ENCODE measurements at places on chromosomes 16 and 17. TPM values are rescaled to one million over a fixed set of nuclear protein-coding genes. Genes with fewer than 3 reads are reported as not detected.

KRTAP9-8 gene
- not detected for polyA plus RNA-seq

ATP1B2 gene
- 21.5 TPM for polyA plus RNA-seq

GPR142 gene
- not detected for polyA plus RNA-seq

ALKBH5 gene
- polyA plus RNA-seq: 74.7 TPM

TP53TG3B gene
- polyA plus RNA-seq: not detected

METTL16 gene
- polyA plus RNA-seq: 33.1 TPM

DNA sequence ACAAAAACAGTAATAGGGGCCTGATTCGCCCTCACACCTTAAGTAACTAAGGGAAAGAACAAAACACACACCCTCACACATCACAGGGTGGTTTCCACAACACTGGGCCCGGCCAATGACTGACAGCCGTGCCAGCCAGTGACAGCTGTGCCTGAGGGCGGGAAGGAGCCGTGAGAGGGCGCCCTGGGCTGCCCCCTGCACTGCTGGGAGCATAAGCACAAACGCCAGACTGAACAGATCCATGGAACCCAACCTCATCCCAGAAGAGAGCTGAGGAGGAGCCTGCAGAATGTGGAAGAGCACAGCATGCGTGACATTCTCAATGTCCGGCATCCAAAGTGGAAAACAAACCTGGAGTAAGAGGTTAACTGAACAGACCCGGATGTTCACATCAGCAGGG lies 16.0 kb downstream of the CSNK1D start:
- no peak for DNase-seq

GRCh38 chr17:31533546-31534155 lies 142.2 kb downstream of the RAB11FIP4 start:
- no peak for DNase-seq

- DNase-seq: no peak
Measured at GRCh38 chr16:203246-203645, 23.0 kb downstream of the HBQ1 start.

DNA sequence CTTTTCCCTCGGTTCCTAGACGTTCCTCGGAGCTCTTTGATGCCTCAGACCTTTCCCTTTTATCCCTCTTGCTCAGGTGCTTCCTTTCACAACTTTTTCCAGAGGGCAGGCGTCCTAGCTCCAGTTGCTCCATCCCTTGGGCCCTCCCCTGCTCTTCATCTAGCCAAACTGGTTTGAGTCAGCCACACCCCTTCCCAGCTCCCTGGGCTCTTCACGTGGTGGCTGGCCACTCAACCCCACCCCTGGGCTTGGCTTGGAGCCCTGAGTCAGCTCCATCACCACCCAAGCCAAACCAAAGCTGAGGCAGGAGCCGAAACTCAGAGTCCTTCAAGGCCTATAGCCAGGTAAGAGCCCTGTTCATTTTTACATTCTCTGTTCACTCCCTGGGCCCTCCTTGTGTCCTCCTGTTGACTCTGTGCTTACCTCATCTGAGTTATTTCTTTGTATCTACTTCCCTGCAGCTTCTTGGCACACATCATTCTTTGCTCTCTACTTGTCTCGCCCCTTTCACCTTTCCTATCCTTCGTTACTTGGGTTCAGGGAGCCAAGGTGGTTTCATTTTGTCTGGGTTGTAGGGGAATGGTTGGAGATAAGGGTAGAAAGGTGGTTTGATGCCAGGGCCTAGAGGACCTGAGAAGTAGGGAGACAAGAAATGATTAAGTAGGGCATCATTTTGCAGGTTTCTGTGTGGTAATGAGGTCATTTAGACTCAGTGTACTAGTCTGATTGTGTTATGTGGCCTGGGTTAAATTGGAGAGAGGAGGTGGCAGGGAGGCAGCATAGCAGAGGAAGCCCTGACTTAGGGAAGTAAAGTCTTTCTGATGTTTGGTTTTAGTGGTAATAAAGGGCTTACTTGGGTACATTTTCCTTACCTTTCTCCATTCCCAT lies 7.6 kb upstream of the PHKG2 start:
- peak; percentile 30 for DNase-seq

DNA sequence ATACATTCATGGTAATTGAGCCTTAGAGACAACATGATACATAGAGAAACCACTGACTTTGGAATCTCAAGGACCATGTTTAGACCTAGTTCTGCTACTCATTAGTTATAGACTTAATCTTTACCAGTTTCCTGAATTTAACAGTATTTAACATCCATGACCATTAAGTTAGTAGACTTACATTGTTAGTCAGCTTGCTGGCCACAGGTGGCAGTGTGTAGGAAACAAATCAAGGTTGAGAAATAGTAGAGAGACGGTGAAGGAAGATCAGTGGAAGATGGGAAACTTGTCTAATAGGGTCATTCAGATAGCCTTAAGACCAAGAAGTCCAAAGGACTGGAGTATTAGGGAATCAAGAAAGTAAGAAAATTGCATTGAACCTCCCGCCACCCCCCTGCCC lies 31.0 kb downstream of the OMG start:
- DNase-seq: no peak

GRCh38 chr17:76537578-76538280 lies at the start of gene CYGB:
Gene CYGB (minus strand): TSS chr17:76537709. CDS start chr17:76537542, 167 bp downstream.
- DNase-seq: no peak

GRCh38 chr16:50268352-50268751 lies 2.0 kb downstream of the ADCY7 start:
- DNase-seq: no peak

DNA sequence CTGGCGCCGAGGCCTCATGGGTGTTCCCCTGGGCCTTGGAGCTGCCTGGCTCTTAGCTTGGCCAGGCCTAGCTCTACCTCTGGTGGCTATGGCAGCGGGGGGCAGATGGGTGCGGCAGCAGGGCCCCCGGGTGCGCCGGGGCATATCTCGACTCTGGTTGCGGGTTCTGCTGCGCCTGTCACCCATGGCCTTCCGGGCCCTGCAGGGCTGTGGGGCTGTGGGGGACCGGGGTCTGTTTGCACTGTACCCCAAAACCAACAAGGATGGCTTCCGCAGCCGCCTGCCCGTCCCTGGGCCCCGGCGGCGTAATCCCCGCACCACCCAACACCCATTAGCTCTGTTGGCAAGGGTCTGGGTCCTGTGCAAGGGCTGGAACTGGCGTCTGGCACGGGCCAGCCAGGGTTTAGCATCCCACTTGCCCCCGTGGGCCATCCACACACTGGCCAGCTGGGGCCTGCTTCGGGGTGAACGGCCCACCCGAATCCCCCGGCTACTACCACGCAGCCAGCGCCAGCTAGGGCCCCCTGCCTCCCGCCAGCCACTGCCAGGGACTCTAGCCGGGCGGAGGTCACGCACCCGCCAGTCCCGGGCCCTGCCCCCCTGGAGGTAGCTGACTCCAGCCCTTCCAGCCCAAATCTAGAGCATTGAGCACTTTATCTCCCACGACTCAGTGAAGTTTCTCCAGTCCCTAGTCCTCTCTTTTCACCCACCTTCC lies 7.9 kb downstream of the HIRIP3 start:
- no peak for DNase-seq

- no peak for DNase-seq
Measured at GRCh38 chr17:12637015-12637414, 28.7 kb upstream of the MYOCD start.

GRCh38 chr17:31224366-31224765 lies 72.7 kb downstream of the OMG start:
- no peak for DNase-seq

DNA sequence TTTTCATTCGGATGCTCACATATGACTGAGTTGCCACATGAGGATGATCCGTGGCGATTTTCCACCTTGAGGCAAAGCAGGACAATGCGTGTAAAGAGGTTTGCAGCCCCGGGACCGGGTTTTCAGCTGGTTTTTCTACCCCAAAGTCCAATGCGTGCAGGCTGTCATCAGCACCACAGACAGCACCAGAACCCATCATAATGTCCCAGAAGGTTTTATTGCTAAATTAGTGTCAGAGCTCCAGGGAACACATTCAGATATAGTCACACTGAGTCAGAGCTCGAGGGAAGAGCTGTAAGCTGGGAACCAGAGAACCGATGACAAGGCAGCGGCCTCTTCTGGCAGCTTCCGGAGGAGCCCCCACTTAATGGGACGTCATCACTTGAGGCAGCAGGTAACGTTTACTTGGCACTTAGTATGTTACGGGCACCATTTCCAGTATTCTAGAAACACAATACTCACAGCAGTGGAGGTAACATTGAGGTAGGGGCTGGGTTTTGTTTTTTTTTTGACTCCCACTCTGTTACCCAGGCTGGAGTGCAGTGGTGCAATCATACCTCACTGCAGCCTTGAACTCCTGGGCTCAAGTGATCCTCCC lies 8.9 kb upstream of the NAGPA start:
- no peak for DNase-seq

- DNase-seq: no peak
Measured at GRCh38 chr16:71762186-71762585, 37.7 kb upstream of the PHLPP2 start.

DNA sequence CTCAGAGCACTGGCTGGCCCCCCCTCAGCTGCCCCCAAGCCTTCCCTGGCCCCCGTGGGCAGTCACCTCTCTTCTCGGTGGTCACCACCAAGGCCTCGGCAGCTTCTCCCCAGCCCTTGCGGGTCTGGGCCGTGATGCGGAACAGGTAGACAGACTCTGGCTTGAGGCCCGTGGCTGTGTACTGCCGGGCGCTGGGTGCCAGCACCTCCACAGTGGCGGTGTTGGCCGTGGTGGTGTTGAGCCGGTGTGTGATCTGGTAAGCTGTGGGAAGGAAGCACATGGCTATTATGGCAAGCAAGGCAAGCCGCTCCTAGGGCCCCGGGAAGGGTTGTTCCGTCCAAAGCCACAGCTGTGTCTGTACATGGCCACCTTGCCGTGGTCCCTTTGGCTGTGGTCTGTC lies 78.4 kb upstream of the CDC42EP4 start:
- no peak for DNase-seq

- no peak for DNase-seq
Measured at GRCh38 chr16:86418981-86419380, 91.3 kb upstream of the FOXF1 start.

DNA sequence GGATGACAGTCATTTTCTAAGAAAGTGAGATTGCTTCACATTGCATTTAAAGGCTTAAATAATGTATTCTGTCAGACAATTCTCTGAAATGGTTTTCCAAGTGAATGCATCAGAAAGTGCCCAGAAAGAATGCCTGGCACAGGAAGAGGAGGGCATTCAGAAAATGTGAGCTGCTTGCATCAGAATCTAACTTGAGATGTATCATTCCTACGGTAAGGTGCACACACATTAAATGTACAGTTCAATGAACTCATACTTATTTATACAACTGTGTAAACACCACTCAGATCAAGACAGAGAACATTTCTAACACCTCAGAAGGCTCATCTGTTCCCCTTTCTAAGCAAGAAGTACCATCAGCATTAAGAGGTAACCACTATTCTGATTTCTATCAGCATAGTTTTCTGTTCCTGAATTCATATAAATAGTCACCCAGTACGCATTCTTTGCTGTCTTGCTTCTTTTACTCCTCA lies 638.0 kb downstream of the MAF start:
- DNase-seq: no peak

DNA sequence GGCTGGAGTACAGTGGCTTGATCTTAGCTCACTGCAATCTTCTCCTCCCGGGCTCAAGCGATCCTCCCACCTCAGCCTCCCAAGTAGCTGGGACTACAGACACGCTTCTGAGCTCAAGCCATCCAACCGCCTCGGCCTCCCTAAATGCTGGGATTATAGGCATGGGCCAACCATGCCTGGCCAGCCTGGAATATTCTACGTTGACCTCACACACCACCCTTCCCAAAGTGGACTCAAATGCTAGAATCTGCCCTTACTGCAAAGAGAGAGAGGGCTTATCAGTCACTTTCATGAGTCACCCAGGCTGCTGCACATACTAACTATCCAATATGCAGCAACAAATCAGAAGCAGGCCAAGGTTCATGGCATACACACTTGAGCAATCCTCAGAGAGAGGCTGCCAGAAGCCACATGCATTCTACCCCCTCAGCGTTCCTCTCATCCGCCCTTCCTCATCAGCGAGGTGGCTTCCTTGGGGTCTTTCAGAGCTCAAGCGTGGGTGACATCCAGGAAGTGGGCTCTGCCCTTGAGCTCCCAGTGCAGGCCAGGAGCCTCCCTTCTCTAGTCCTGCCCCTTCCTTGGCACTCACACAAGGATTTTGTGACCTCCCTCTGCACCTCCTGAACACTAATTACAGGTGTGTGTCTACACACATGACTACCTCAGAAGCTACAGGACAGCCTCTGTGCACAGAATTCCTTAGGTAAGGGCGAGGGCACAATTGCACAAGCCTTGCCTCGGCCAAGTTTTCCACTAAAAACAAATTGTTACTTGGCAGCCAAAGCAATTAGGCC lies 24.8 kb upstream of the SIAH1 start:
- DNase-seq: no peak

- no peak for DNase-seq
Measured at GRCh38 chr16:35746963-35747657, 2287.7 kb downstream of the TP53TG3F start.

- DNase-seq: no peak
Measured at GRCh38 chr16:84791088-84791487, 28.7 kb upstream of the CRISPLD2 start.

- DNase-seq: peak; percentile 30
Measured at GRCh38 chr17:8628609-8629169, 1.8 kb downstream of the MYH10 start.

Data from renal pelvis (tissue), 12 donors.